ENCODE measurements at places on chromosomes 5 and 9. TPM values are rescaled to one million over a fixed set of nuclear protein-coding genes. Genes with fewer than 3 reads are reported as not detected.

DNA sequence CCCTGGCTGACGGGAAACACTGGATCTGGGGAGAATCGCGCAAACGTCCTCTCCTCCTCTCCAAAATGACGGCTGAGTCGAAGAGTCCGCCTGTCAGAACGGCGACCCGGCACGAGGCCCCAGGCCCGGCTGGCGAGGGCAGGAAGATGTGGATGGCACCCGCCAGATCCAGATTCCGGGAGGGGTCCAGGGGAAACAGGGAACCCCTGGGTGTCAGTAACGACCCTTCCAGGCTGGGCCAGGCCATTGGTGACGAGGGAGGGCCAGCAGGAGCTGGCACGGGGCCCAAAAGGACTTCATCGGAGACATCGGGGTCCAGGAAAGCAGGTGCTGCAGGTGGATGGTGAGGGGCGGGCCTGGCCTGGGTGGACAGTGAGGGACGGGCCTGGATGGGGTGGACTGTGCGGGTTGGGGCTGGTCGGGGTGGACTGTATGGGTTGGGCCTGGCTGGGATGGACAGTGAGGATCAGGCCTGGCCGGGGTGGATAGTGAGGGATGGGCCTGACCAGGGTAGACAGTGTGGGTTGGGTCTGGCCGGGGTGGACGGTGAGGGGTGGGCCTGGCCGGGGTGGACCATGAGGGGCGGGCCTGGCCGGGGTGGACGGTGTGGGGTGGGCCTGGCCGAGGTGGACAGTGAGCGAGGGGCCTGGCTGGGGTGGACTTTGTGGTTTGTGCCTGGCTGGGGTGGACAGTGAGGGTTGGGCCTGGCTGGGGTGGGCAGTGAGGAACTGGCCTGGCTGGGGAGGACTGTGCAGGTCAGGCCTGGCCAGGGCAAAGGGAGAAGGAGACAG lies 14.0 kb downstream of the SLC6A3 start:
- H3K27ac ChIP-seq = no peak overlapping the region
- DNase-seq = peak; percentile 52
- no peaks in the 10 kb centered on the region for H3K36me3 ChIP-seq
- H3K4me3 ChIP-seq = no peak overlapping the region

CXCL14 gene
- total RNA-seq = 0.38 TPM

- DNase-seq = no peak
- no peaks in the 10 kb centered on the region for H3K36me3 ChIP-seq
- H3K4me3 ChIP-seq = no peak overlapping the region
- peaks cover 19% of the 10 kb centered on the region for H3K4me1 ChIP-seq
- no peaks in the 10 kb centered on the region for H3K27me3 ChIP-seq
- H3K27ac ChIP-seq = peak overlapping the region; percentile 45
Observed at GRCh38 chr9:133237035-133237731, 28.1 kb upstream of the OBP2B start.

DNA sequence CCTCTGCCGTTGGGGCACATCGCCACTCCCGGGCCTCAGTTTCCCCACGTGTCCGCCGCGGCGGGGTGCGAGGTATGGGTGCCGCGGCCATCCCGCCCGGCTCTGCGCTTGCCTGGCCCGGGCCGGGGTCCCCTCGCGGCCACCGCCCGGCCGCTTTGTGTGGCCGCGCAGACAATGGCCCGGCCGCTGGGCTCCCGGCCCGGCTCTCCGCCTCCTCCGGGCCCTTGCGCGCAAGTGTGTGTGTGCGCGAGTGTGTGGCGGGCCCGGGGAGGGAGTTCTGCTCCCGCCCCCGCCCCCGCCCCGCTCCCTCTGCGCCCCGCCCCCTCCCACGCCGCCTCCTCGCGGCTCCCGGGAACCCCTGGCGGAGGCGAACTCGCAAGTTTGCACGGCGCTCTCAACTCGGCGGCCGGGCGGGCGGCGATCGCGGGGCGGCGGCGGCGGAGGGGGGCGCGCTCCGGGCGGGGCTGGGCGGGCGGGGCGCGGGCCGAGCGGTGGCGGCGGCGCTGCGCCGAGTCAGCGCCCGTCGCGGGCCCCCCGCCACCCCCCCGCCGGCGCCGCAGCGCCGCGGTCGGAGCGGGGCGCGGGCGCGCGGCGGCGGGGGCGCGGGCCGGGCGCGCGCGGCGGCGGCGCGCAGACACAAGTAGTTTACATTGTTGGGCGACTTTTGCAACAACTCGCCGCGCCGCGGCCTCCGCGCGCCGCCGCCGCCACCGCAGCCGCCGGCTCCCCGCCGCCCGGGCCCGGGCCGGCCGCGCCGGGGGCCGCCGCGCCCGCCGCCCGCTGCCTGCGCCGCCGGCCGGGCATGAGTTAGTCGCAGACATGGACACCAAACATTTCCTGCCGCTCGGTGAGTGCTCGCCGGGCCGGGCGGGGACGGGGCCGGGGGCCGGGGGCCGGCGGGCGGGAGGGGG lies at the start of gene RXRA:
TSS of gene RXRA (plus strand) at position 643 of the 911 bp plus-strand sequence. CDS start at position 820, 177 bp downstream.
- peaks cover 50% of the 10 kb centered on the region for H3K4me1 ChIP-seq
- peak; percentile 94 for DNase-seq
- peak within 1 kb of the TSS; percentile 85 for H3K4me3 ChIP-seq
- H3K36me3 ChIP-seq = no peaks in the 10 kb centered on the region

NFIB gene
- 99.4 TPM for total RNA-seq

PCDHGA6 gene
- 3.9 TPM for total RNA-seq

- peaks cover 4% of the 10 kb centered on the region for H3K4me1 ChIP-seq
- H3K36me3 ChIP-seq = peaks cover 17% of the 10 kb centered on the region
- no peak overlapping the region for H3K4me3 ChIP-seq
Observed at GRCh38 chr9:136857166-136857565, 5.0 kb downstream of the MAMDC4 start.

- H3K36me3 ChIP-seq = peaks cover 10% of the 10 kb centered on the region
- no peak overlapping the region for H3K4me3 ChIP-seq
- H3K27me3 ChIP-seq = no peaks in the 10 kb centered on the region
- H3K27ac ChIP-seq = no peak overlapping the region
Observed at GRCh38 chr9:132008184-132008803, 71.4 kb downstream of the MED27 start.

ANKS6 gene
- total RNA-seq = 26.7 TPM

CSF2 gene
- 7.1 TPM for total RNA-seq

DNA sequence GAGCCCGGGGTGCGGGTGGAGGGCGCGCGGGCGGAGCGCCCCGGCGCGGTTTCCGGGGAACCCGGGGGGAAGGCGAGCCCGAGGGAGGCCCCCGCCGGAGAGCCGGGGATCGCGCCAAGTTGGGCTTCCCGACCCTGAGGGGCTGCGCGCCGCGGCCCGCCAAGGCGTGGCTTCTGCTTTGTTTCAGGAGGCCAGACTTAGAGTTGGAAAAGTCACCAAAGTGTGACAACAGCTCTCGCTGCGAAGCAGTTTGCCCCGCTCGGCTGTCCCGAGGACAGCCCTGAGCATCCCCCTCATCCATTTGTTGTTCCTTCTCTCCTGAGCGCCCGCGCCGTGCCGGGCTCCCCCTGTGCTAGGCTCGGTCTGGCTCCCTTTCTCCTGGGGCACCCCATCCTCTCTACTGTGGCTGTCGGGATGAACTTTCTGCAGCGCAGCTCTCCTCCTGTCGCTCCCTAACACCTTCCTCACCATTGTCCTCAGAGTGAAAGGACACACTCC lies 410 bp downstream of the GLIPR2 start:
- peak overlapping the region; percentile 83 for H3K4me3 ChIP-seq
- peak overlapping the region; percentile 79 for H3K27ac ChIP-seq
- H3K27me3 ChIP-seq = no peaks in the 10 kb centered on the region
- H3K4me1 ChIP-seq = peaks cover 33% of the 10 kb centered on the region
- H3K36me3 ChIP-seq = no peaks in the 10 kb centered on the region

- no peaks in the 10 kb centered on the region for H3K27me3 ChIP-seq
- H3K4me1 ChIP-seq = no peaks in the 10 kb centered on the region
- H3K36me3 ChIP-seq = peaks cover 97% of the 10 kb centered on the region
- no peak overlapping the region for H3K4me3 ChIP-seq
- no peak overlapping the region for H3K27ac ChIP-seq
Observed at GRCh38 chr5:149500922-149501582, 50.2 kb downstream of the CSNK1A1 start.

- no peaks in the 10 kb centered on the region for H3K27me3 ChIP-seq
- peak overlapping the region; percentile 91 for H3K4me3 ChIP-seq
- no peak for DNase-seq
- peaks cover 36% of the 10 kb centered on the region for H3K4me1 ChIP-seq
- peaks cover 13% of the 10 kb centered on the region for H3K36me3 ChIP-seq
Observed at GRCh38 chr5:143401227-143402016, 2.1 kb downstream of the NR3C1 start.

- H3K27me3 ChIP-seq = peaks cover 9% of the 10 kb centered on the region
- H3K4me1 ChIP-seq = peaks cover 14% of the 10 kb centered on the region
Observed at GRCh38 chr5:147450606-147451005, 59.3 kb downstream of the DPYSL3 start.

GRCh38 chr9:73269430-73270101 lies 117.9 kb downstream of the ANXA1 start:
- H3K36me3 ChIP-seq = no peaks in the 10 kb centered on the region
- no peak for DNase-seq
- no peaks in the 10 kb centered on the region for H3K4me1 ChIP-seq
- no peak overlapping the region for H3K27ac ChIP-seq
- H3K4me3 ChIP-seq = no peak overlapping the region

- no peak overlapping the region for H3K4me3 ChIP-seq
- peaks cover 3% of the 10 kb centered on the region for H3K4me1 ChIP-seq
- DNase-seq = no peak
- no peaks in the 10 kb centered on the region for H3K36me3 ChIP-seq
- H3K27ac ChIP-seq = no peak overlapping the region
- H3K27me3 ChIP-seq = no peaks in the 10 kb centered on the region
Observed at GRCh38 chr9:114264806-114265550, 57.9 kb upstream of the ORM1 start.

CCNJL gene
- 16.6 TPM for total RNA-seq

GRCh38 chr5:92401492-92401891 lies 1018.4 kb upstream of the ARRDC3 start:
- H3K27ac ChIP-seq = no peak overlapping the region
- no peaks in the 10 kb centered on the region for H3K36me3 ChIP-seq
- no peaks in the 10 kb centered on the region for H3K4me1 ChIP-seq
- no peak overlapping the region for H3K4me3 ChIP-seq
- no peak for DNase-seq

GRCh38 chr5:160524827-160525226 lies 103.2 kb downstream of the PTTG1 start:
- H3K36me3 ChIP-seq = no peaks in the 10 kb centered on the region
- no peak for DNase-seq
- no peak overlapping the region for H3K27ac ChIP-seq
- no peak overlapping the region for H3K4me3 ChIP-seq
- no peaks in the 10 kb centered on the region for H3K27me3 ChIP-seq

DNA sequence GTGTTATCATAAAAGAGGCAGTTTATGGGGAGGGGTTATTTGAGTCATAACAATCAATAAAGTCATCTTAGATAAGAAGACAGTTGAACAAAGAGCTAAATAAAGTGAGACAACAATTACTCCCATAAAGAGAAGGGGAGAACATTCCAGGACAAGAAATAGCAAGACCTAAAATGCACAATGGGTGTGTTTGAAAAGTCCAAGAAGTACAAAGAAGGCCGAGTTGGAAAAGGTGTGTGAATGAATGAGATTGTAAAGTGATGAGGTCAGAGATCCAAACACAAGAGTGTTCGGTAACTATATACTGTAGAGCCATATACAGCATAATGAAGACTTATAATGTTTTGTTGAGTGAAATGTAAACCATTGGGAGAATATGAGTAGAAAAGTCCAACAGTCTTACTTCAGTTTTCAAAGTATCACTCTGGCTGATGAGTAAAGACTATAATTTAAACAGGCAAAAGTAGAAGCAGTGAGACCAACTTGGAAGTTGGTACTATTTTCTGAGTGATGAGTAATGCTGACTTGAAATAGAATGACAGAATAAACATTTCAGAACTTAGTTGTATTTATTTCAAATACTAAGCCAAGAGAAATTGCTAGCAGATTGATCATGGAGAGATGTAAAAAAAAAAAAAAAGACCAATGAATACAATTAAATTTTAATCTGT lies 868.7 kb upstream of the CDH9 start:
- H3K27me3 ChIP-seq = no peaks in the 10 kb centered on the region
- no peaks in the 10 kb centered on the region for H3K36me3 ChIP-seq
- H3K4me1 ChIP-seq = no peaks in the 10 kb centered on the region
- no peak overlapping the region for H3K27ac ChIP-seq
- H3K4me3 ChIP-seq = no peak overlapping the region
- no peak for DNase-seq

PCDH1 gene
- 66.6 TPM for total RNA-seq

DNA sequence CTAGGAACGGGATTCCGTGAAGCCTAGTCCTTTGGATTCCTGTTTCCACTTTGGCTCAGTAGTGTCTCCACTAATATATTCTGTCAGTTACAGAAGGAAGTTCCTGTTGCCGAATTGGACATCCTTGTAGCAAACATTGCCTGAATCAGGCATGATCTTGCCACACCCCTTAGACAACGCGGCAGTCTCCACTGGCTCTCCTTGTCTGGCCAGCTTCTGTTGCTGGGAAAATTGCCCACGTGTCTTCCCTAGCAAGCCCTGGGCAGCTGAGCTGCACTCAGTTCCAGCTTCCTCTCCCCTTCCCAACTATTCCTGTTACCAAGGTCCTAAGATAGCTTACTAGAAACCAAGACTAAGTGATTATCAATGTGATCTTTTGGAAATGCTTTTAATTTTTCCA lies 316.6 kb upstream of the RIOK2 start:
- no peaks in the 10 kb centered on the region for H3K36me3 ChIP-seq
- H3K4me1 ChIP-seq = no peaks in the 10 kb centered on the region
- no peak overlapping the region for H3K27ac ChIP-seq
- no peak overlapping the region for H3K4me3 ChIP-seq
- DNase-seq = no peak
- no peaks in the 10 kb centered on the region for H3K27me3 ChIP-seq

Measured in upper lobe of right lung (tissue), 1 donor.